Caco-2 (cell line): ENCODE measurements at places on chromosomes 7 and 10. TPM values are rescaled to one million over a fixed set of nuclear protein-coding genes. Genes with fewer than 3 reads are reported as not detected.

Gene NEUROD6
- not detected in 2 replicates for total RNA-seq

Gene FLNC
- total RNA-seq: 108 and 128 TPM in 2 replicates

Gene ANKRD7
- not detected in 2 replicates for total RNA-seq

- DNase-seq: no peak
- H3K4me1 ChIP-seq: peaks cover 20% of the 10 kb centered on the region
- no peaks in the 10 kb centered on the region for H3K36me3 ChIP-seq
- H3K27me3 ChIP-seq: no peaks in the 10 kb centered on the region
- no peak overlapping the region for H3K4me3 ChIP-seq
These were observed 34.8 kb upstream of the ADO start for GRCh38 chr10:62769574-62770242.

DNA sequence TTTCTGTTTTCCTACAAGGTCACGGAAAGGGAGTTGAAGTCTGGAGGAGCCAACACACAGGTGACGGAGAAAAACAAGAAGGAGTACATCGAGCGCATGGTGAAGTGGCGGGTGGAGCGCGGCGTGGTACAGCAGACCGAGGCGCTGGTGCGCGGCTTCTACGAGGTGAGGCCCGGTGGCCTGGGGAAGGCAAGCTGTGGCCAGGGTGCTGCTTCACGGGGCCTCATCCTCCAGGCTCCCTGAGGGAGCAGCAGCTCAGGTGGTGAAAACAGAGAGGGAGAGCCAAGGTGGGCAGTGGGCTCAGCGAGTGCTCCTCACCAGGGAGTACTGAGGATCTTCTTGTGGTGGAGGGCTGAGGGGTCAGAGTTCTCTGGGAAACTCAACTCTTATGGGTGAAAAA is 32.5 kb upstream of the STK17A start:
- H3K4me3 ChIP-seq: no peak overlapping the region
- H3K27me3 ChIP-seq: no peaks in the 10 kb centered on the region
- H3K27ac ChIP-seq: no peak overlapping the region
- H3K4me1 ChIP-seq: peaks cover 9% of the 10 kb centered on the region; the same call in 1 of the 2 replicates

GRCh38 chr10:104059364-104059763 is 26.3 kb downstream of the COL17A1 start:
- no peaks in the 10 kb centered on the region for H3K27me3 ChIP-seq
- no peak overlapping the region for H3K27ac ChIP-seq
- H3K4me1 ChIP-seq: no peaks in the 10 kb centered on the region
- H3K4me3 ChIP-seq: no peak overlapping the region
